ACHN (cell line): ENCODE measurements at places on chromosomes 3 and 15.

- DNase-seq: no peak
These were observed 1.6 kb downstream of the LNP1 start for GRCh38 chr3:100402891-100403290.

- DNase-seq: peak; percentile 74
These were observed 250.7 kb downstream of the OPA1 start for GRCh38 chr3:193843474-193844301.

DNA sequence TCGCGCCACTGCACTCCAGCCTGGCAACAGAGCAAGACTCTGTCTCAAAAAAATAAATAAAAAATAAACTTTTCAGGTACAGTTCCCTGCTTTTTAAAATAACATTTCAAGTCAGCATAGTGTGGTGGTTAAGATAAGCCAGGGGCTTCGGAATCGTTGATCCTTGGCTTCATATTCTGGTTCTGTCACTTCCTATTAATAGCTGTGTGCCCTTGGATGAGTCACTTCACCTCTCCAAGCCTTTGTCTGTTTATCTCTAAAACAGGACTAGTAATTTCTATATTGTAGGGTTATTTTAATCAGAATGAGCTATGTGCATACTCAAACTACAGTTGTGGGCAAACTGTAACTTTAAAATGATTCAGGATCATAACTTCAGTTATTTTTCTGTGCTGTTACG is 53.8 kb upstream of the SENP5 start:
- no peak for DNase-seq

- no peak for DNase-seq
These were observed 272.5 kb downstream of the ZBTB20 start for GRCh38 chr3:114874522-114874971.

- DNase-seq: no peak
These were observed 604.3 kb downstream of the FGF12 start for GRCh38 chr3:192122832-192123594.

- DNase-seq: no peak
These were observed 304.9 kb upstream of the WNT5A start for GRCh38 chr3:55792009-55792408.

DNA sequence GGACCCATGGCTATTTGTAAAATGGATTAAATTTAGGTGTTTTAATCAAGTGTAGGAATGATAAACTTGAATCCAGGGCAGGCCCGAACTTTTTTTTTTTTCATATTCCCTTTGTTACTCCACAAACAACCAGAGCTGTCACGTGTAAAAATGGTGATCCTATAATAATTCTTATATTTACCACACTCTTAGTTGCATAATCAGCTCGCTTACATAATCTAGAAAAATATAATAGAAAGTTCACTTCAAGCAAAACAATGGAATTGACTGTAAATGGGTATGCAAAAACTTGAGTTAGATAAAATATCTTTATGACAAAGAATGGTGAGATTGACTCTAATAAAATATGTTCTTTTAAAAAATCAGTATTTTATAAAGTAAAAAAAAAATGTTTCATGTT is 2.1 kb upstream of the PAQR9 start:
- DNase-seq: no peak

DNA sequence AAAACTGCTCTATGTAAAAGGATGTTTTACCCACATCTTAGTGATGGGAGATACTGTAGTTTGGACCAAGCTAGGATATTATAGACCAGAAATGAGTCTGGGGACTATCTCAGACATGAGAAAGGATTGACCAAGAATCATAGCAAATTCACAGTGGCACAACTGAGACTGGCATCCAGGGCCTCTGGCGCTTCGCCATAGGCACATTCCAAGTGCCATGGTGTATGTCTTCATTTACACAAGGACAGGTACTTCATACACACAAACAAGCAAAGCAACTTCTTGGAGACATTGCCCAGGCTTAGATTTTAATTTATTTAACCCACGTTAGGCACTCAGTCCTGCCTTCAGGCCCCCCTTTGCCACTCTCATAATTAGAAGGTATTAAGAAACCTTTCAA is 28.9 kb downstream of the CACNA1D start:
- DNase-seq: no peak

- DNase-seq: no peak
These were observed 59.9 kb downstream of the IGF2BP2 start for GRCh38 chr3:185764980-185765370.

DNA sequence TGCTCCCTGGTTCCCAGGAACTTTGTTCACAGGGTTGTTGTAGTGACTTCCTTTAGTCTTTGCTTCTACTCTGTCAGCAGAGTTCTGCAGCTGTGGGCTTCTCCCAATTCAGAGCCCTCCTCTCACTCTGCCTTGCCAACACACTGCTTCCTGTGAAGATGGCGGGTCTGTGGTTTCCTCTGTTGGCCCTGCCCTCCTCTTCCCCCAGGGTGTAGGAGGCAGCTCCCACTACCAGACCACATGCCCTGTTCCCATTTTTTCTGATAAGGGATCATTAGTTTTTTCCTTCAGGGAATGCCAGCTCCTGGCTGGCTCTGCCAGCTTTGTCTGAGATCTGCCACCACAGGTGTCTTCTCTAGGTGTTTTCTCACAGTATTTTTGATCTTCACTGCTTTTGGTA is 12.7 kb downstream of the SPSB4 start:
- DNase-seq: no peak

DNA sequence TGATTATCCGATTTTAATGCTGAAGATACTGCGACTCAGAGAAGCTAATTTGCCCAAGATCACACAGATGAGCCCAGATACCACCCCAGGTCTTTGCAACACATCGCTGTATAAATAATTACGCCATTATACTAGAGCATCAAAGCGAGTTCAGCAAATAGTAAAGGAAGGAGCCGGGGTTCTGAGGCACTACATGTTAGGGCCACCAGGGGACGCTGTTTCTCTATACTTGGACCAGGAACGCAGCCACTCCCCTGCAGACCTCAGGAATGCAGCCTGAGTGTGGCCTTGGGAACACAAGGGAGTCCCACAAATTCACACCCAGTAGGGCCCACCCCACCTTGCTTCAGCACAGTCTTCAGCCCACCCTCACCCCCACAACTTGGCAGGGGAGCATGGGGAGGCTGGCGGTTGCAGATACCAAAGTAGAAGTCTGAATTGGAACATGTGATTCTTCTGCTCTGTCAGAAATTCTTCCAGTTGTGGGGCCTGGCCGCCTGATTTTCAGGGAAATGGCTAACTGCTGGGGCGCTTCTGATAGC is 57.8 kb upstream of the RYK start:
- DNase-seq: peak; percentile 78

DNA sequence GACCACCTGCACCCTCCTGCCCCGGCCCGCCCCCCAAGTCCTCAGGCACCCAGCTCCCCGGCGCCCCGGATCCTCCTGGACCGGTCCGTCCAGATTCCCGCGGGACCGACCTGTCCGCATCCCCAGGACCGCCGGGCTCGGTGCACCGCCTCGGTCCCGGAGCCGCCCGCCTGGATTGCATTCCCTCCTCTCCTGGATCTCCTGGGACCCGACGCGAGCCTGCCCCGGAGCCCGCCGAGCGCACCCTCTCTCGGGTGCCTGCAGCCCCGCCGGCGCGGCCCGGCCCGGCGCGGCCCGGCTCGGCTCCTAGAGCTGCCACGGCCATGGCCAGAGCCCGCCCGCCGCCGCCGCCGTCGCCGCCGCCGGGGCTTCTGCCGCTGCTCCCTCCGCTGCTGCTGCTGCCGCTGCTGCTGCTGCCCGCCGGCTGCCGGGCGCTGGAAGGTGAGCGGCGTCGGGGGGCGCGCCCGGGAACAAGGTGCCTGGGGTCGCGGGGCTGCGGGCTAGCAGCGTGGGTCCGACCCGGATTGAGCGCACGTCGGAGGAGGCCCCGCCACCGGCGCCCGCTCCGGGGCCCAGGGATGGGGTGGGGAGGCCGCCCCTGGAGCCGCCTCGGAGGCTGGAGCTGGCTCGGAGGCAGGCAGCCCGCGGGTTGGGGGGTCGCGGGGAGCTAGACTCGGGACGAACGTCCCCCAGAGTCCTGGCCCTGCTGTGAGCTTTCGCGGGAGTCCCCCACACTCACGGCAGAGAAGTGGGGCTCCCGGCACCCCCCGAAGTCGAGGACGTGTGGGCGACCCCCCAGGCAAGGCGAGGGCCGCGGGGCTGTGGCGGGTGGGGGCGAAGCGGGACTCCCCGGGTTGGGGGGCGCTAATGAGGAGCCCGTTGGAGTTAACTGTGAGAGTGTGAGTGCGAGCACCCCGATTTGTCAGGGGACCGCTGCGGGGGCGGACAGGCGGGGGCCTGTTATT is 610 bp downstream of the EPHB3 start:
- DNase-seq: peak; percentile 2

DNA sequence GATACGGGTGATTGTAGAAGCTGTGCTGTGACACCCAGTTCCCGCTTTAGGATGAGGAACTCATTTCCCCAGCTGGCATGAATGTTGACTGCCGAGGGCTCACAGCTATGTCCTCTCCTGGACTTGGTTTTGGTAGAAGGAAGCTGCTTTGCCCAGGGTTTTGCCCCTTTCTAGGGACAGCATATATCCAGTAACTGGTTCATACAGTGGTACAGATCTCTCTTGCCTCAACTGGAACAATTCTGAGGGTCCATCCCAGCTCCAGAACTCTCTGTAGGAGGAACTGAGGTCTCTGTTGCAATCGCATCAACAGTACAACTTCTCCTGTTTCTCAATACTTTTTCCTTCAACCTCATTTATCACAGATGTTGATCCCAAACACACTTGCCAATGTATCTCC is 54.5 kb upstream of the FNDC3B start:
- no peak for DNase-seq

GRCh38 chr3:23751212-23751723 is 54.5 kb upstream of the UBE2E1 start:
- no peak for DNase-seq

GRCh38 chr3:123447749-123448517 is 957 bp downstream of the ADCY5 start:
- DNase-seq: no peak

GRCh38 chr15:101043011-101043410 is 123.9 kb downstream of the LRRK1 start:
- no peak for DNase-seq

GRCh38 chr3:6717026-6717943 is 143.6 kb upstream of the GRM7 start:
- DNase-seq: no peak

DNA sequence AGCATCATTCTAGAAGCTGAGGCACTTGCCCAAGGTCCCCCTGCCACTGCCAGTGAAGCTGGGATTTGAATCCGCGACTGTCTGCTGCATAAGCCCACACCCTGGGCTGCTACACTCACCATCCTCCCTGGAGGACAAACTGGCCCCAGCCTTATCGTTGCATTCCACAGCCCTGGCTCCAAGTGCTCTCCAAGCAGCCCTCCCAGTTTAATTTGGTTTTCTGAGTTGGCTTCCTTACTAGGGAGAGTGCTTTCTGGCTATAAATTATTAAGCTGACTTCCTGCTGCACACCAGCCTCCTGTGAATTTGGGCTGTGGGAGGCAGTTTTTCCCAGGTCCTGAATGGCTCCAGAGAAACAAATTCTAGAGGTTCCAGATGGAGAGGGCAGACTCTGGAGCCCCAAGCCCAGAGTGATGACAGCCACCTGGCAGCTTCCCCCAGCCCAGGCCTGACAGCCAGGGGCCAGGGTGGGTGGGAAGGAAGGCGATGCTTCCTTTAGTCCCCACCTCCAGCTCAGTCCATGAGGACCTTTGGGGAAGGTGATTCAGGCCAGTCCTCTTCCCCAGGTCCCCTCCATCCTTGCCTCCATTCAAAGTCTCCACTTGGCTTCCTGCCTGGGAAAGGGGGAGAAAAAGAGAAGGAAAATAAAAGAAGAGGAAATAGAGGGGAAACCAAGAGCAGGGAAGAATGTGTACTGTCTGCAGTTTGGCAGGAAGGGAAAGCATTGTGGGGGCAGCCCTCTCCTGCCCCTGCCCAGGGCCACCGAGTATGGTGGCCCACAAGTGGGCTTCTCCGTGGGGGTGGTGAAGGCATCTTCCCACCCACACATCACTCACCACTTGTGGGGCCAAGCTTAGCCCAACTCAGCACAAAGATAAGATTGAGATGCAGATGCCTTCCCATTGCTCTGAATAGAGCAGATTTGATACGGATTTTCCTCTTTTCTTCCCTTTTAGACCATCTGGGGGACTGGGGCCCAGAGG is 69.6 kb downstream of the SEMA5B start:
- DNase-seq: peak; percentile 28

DNA sequence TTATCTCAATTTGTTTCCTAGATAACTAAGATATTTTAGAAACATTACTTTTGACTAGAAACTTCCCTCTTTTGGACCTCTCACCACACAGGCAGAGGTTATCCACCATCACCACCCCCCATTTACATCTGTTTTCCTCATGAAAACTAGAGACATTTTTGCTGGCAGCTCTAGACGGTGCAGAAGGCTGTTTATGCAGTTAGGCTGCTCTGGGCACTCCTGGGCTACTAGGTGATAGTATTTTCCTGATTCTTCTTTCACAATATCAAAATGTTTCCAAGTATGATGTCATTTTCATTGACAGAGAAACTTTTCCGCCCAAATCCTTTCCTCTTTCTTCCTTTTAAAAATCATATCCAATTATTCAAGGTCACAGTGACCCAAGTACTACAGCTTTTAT is 67.1 kb downstream of the PLOD2 start:
- DNase-seq: no peak

GRCh38 chr15:50247819-50248655 is 17.5 kb downstream of the HDC start:
- no peak for DNase-seq

DNA sequence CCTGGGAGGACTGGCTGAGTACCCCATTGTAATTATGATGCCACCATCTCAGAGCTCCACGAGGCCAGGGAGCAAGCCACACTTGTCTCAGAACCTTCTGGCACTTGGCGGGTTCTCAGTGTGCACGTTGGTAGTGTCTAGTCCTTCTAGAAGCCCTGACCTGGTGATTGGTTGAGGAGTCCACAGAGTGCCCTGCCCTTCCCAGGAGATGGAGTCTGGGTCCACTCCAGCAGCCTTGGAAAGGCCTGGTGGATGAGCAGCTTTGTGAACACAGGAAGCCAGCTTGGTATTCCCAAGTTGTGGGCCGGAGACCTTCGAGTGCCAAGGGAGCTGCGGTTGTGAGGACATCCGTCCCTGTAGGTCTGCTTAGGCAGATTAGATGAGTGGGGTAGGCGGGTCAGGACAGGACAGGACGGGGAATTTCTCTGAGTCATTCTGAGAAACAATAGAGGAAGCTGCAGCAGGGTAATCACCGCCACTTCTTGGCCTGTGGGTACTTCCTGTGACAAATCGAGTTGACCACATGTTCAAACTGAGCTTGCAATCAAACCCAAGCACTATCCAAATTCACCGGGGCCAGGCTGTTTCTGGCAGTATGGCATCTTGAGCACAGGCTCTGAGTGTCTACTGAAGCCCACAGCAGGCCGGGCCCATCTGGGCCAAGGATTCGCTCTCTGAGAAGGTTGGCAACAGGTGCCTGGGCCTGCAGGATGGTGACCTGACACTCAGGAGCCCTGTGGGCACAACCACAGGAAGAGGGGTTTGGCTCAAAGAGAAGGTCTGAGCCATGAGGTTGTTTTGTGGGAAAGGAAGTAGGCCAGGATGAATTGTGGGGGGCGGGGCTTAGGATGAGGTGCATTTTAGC is 71.5 kb upstream of the PLXNA1 start:
- DNase-seq: peak; percentile 70

DNA sequence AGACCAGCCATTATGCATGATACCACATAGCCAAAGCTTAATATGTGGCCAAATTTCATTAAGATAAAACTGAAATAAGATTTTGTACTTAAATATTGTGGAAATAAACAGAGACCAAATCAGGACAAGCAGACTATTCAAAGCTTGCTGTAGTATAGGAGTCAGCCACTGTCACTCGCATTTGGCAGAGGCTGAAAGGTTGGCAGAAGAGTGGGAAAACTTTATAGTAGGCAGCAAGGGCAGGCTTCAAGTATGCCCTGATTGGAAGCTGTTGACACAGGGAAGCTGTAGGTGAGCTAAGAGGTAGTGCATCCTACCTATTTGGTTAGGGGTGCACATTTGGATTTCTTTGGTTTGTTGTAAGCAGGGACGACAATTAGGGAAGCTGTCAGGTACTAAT is 202.5 kb upstream of the PDZRN3 start:
- DNase-seq: no peak
